Tibial artery (tissue), 4 donors: ENCODE measurements at places on chromosomes 4 and X.

GRCh38 chr4:9943761-9944160, 77.5 kb downstream of the SLC2A9 start:
- no peak for DNase-seq

DNA sequence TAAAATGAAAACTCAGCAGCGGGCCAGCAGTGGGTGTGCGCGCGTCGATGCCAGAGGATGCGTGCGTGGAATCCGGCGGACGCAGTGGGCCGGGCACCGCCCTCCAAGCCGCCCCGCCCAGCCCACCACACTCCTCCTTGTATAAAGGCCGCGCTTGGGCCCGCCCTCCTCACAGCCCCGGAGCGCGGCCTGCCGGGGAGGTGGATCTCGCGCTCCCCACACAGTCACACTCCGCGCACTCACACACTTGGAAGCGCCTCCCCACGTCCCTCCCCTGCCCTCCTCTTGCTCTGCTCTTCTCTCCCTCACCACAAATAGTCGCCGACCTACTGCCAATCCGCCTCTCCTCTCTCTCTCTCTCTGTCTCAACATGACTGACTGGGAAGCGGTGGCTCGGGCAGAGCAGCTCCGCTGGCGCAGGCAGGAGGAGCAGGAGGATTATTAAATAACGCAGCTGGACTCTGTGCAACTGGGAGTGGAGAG, at the start of gene CCSER1:
Gene CCSER1, plus strand, starts transcription at position 172 of the 483 bp plus-strand sequence.
- peak; percentile 76 for DNase-seq

- no peak for DNase-seq
Measured at GRCh38 chr4:182139491-182139890, 103.7 kb upstream of the TENM3 start.

GRCh38 chr4:42594888-42595287, 62.0 kb downstream of the ATP8A1 start:
- no peak for DNase-seq

DNA sequence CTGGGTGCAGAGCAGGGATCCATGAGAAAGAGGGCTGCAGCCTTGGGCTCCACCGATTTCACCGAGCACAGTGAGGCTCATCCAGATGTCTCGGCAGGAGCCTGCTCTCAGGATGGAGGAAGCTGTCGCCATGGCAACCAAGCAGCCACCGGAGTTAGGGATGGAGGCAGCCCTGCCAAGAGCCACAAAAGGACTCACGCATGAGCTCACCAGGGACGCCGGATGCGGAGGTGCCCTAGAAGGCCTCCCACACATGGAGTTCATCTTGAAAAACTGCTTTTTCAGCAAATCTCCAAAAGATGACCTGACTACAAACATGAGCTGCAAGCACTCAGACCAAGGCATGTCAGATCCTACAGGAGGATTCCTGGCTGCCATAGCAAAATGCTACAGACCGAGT, 90.7 kb downstream of the WFS1 start:
- no peak for DNase-seq

GRCh38 chr4:37584493-37585060, 101.6 kb downstream of the RELL1 start:
- no peak for DNase-seq

- no peak for DNase-seq
Measured at GRCh38 chrX:77949840-77950239, 19.6 kb downstream of the PGAM4 start.

GRCh38 chr4:101307899-101308298, 39.4 kb downstream of the PPP3CA start:
- no peak for DNase-seq

- no peak for DNase-seq
Measured at GRCh38 chrX:23884427-23885024, 23.2 kb downstream of the APOO start.
